ENCODE measurements at places on chromosomes 12 and 14.

DNA sequence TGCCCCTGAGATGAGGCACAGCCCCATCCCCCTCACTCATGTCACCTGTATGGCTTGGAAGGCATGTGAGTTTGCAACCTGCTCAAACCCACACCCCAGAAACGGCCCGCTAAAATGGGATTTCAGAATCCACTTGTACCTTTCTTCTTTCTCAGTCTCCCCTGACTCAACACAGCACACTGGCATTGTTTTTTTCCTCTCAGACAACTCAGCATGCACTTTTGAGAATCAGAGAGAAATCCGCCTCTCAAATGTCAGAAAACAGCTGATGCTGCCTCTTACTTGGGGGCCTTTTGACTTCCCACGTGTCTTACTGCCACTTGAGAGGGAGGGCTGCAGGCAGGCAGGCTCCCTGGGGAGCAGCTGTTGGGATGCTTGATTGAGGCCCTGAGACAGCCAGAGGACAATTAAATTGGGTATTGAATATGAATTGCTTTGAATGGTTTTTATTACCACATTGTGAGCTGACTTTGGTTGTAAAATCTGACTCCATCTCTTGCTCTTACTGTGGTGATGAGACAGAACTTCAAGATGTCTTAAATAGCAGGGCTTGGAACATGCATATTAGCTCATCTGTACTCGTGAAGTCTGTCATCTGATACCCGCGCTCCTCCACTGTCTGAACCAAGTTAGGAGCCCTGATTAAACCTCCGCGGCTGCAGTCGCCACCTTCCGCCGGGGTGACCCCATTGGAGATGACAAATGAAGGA, 96.6 kb downstream of the APAF1 start:
- peak; percentile 28 for DNase-seq

- no peak for DNase-seq
These were observed 31.4 kb upstream of the CIPC start for GRCh38 chr14:77066578-77067172.

DNA sequence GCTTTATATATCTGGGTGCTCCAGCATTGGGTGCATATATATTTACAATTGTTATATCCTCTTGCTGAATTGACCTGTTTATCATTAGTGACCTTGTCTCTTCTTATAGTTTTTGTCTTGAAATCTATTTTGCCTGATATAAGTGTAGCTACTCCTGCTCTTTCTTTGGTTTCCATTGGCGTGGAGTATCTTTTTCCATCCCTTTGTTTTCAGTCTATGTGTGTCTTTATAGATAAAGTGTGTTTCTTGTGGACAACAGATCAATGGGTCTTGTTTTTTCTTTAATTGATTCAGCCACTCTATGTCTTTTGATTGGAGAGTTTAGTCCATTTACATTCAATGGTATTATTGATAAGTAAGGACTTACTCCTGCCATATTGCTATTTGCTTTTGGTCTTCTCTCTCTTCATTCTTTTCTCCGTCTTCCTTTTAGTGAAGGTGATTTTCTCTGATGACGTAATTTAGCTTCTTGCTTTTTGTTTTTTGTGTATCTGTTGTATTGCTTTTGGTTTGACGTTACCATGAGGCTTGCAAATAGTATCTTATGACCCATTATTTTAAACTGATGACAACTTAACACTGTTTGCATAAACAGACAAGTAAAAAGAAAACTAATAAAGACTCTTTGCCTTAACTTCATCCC, 347.6 kb downstream of the TMEM121 start:
- DNase-seq: no peak

DNA sequence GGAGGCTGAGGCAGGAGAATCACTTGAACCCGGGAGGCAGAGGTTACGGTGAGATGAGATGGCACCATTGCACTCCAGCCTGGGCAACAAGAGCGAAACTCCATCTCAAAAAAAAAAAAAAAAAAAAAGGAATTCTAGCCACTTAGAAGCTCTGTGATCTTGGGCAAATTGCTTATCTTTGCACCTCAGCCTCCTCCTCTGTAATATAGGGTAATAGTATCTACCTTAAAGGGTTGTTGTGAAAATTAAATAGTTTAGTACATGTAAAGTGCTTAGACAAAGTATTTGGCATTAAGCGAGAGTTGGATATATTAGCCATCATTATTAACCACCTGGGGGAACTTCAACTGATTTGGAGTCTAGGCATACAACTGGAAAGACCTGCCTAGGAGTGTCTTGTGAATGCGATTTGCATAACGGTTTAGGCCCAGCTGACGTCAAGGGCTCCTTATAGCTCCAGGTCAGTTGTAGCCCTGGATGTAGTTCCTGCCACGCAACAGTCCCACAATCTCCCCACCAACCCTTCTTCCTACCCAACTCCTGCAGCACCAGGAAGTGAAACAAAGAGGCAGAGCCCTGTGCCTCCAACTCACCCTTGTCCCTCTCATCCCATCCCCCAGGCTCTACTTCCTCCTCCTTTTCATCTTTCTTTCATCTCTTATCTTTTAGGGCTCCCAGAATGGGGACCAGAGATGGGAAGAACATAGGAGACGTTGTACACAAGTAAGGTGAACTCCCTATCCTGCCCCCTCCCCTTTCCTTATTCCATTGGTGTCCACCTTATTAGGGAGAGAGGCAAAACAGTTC, 2.1 kb upstream of the IL23A start:
- DNase-seq: no peak

GRCh38 chr14:58765418-58765831, 127.7 kb downstream of the DACT1 start:
- no peak for DNase-seq

DNA sequence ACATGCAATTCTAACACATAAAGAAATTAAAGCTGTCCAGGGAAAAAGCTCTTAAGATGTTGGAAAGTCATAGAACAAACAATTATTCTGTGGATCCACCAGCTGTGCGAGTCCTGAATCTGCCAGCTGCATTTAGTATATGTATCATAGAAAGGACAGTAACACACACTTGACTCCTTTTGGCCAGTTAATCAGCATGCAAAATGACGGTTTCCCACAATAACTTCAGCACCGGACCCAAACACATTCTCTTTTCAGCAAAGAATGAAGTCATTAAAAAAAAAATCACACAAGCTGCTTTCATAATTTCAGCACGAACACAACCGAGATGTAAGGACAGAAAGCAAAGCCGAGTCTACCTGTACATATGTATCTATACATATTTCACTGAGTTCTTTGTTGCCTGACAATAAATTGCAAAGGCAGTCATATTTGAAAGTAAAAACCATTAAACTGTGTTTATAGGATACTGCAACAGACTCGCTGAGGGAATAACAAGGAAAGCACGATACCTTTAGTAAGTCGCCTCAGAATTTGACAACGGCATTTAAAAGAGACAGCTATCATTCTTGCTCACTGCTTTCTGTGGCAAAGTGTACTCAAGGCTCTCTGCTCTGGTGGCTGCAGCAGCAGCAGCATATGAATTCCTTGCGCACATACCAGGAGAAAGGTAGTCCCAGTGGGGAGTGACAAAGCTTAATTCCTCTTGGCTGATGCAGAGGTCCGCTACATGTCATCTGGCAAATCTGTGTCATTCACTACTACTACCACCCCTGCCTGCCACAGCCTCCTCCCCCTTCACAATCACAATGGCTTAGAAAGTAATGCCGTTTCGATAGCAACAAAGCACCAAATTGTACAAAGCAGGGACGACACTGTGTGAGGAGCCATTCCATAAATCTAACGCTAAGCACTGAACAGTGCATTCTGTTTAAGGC, at the start of gene GRIP1:
Gene GRIP1, minus strand, starts transcription at position 739 of the 938 bp plus-strand sequence. Its CDS starts 172 bp downstream, at position 567.
- no peak for DNase-seq

- no peak for DNase-seq
These were observed 918.0 kb downstream of the AACS start for GRCh38 chr12:125983094-125983783.

DNA sequence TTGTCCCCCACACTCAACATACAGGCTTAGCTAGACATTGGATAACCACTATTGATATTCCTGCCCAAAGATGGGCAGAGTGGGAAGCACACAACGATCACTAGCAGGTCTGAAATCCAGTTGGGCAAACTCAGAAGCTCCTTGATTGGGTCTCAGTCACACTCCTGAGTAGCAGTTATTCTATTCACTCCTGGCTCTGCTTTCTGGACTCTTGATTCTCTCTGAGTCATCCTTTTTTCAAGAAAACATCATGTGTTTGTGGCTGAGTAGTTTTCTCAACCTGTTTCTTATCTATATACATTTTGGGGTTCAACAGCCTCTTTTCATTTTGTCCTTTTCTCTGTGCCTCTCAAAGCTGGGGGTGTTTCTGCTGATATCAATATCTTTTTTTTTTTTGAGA, 46.0 kb upstream of the MANSC4 start:
- DNase-seq: no peak

DNA sequence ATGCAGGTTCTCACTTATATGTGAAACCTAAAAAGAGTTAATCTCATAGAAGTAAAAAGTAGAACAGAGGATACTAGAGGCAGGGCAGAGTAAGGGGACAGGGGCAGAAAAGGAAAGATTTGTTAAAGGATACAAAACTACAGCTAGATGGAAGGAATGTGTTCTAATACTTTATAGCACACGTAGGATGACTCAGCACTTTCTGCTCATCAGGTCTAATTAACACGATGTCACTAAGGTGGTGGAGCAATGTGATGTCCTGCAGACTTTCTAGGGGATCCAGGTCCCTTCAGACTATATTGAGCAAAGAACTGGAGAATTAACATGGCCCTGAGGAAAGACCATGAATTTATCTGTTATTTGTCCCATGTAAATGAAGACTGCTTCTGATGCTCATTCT, 80.8 kb upstream of the CMKLR1 start:
- DNase-seq: no peak

DNA sequence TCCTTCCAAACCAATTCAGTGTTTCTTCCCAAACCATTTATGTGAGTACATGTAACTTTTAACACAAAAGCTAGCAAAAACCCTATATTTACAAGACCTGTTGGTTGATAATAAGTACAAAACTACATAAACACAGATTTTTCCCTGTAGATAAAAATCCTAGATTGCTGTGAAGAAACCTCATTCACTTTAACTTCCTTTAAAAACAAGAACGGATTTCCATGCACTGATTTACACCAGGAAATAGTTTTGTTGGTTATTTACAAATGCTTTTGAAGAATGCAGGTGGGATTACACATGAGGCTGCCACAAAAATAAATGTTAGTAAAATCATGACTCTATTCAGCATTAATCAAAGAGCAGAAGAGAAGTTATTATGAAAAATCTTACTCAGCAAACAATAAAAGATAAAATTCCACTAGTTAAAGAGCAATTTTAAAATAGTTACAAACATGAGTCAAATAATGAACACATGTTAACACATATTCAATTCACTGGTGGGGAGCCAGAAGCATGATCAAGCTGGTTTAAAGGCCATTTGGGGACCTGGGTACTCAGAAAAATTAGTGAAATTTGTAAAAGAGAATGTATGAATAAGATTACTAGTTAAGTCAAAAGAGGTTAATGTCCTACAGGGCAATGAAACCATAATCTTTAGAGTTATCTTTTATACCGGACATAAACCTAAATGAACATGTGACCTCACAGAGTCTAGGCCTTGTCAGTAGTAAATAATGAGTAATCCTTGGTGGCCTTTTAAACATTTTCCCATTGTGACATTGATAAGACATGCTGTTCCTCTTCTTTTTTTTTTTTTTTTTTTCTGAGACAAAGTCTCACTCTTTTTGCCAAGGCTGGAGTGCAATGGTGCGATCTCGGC, 79.9 kb downstream of the PHLDA1 start:
- DNase-seq: no peak

DNA sequence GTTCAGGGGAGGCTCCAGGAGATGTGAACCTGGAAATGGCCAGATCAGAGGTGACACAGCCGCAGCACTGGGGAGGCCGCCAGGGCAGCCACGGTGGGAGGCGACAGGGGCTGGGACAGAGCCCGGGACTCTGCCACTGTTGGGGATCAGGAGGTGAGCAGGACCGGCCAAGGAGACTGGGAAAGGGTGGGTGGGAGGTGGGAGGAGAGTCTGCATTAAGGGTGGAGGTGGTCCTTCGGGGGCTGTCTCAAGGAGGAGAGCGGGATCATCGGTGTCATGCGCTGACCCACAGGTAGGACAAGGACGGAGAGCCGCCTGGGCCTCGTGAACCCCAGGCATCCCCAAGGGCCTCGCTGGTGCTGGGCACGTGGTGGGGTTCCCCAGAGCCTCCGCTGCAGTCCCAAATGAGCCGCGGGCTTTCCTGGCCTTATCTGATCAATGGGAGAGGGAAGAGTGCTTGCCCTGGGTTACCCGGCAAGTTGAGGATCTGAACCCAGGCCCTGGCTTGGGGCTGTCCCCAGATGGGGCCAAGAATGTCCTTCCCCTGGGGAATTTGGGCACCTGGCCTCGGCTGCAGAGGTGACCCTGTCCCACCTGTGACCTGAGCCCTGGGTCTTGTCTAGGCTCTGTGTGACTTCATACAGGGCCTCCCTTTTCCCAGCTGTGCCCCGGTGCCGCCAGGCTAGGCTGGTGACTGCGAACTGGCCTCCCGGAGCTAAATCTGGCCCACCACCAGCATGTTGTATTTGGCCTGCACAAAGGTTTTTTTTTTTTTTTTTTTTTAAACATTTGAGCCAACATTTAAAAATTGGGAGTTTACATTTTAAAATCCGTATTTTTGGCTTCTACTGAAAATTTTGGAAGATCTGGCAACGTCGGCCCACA, 13.2 kb downstream of the BEGAIN start:
- no peak for DNase-seq

DNA sequence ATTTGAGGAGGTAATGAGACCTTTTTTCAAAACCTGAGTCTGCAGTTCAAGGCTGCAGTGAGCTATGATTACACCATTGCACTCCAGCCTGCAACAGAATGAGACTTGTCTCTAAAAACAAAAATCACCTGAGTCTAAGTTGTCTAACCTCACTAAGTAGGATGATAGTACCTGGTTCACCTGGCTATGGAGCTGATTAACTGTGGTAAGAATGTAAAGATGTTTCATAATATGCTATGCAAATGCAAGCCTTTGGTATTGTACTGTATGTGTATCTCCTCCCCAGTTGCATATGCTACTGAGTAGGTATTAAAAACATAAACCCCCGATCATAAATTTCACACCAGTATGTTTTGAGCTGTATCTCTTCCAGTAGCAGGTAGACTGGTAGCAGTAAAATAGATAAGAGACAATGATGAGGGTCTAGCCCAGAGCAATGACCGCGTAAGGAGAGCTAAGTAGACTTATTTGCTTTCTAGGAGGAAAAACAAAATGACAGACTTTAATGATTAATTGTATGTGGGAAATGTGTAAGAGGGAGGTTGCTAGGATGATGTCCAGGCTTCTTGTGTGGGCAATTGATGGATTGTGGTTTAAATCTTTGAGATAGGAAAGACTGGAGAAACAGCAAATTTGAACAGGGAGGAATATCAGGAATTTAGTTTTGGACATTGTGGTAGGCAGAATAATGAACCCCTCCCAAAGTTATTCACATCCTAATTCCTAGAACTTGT, 41.6 kb upstream of the EGLN3 start:
- DNase-seq: no peak

DNA sequence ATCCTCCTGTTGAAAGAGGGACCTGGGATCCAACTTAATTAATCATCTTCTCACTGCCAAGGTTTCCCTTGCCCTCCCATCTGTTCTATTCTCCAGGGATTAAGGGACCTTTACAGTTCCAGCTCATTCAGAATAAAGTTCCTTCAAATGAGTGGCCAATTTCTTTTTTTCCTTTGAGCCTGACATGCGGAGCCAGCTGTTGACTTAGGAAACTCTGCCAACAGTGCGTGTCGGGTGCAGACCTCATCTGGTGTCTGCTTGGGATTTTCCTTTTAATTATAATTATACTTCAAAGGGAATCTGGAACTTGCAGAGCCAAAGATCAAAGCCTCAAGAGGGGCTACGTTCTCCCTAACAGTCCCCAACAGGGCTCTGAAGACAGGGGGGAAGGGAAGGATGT, 64.8 kb downstream of the CCDC60 start:
- DNase-seq: no peak
